ENCODE measurements at places on chromosomes 5 and 9.

- no peak for DNase-seq
Observed at GRCh38 chr9:89273528-89274279, 37.3 kb upstream of the CKS2 start.

- DNase-seq = no peak
Observed at GRCh38 chr9:134268747-134269146, 57.5 kb upstream of the RXRA start.

DNA sequence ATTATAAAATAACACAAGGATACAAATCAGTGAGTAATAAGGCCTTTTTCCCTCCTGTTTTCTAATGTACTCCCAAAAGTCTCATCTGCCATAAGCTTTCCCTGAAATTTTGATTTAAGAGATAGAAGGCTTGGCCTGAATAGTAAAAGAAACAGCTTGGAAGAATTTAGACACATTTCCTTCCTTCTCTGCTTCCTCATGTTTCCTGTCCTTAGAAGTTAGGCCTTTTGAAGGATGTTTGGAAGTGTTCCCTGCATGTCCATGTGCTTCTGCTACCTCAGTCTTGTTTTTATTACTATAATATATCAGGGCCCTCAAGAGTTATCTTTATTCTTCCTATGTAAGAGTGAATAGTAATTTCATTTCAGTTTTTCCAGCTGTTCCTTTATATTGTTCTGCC lies 242.7 kb downstream of the DEPDC1B start:
- DNase-seq = no peak

GRCh38 chr5:134525683-134526482 lies 413 bp downstream of the JADE2 start:
- DNase-seq = peak; percentile 70

- DNase-seq = no peak
Observed at GRCh38 chr9:33703430-33704102, 91.8 kb upstream of the PRSS3 start.

- no peak for DNase-seq
Observed at GRCh38 chr5:17463653-17464052, 34.4 kb upstream of the TAF11L2 start.

GRCh38 chr9:129752900-129753729 lies at the start of gene PTGES:
PTGES (minus strand) TSS chr9:129753042; CDS start chr9:129753012, 30 bp downstream.
- DNase-seq = peak; percentile 88

DNA sequence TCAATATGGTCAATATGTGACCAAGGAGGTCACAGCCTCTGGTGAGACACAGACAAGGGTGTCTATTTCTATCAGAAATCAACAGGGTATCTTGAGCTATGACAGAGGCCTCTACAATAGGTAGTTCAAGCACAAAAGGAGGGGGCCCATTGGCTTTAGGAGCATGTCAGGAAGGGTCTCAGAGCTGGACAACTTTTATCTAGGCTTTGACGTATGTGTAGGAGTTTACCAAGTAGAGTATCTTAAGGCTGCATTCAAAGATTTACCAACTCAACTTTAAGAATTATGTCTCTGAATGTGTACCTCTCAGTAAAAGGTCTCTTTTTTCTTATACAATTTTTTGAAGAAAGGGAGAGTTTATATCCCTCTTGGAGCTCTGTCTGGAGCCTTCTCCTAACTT lies 297.2 kb downstream of the NSG2 start:
- DNase-seq = no peak

- no peak for DNase-seq
Observed at GRCh38 chr9:136206602-136207275, 1.8 kb upstream of the LHX3 start.

- DNase-seq = no peak
Observed at GRCh38 chr9:72980600-72981265, 27.9 kb upstream of the ALDH1A1 start.

DNA sequence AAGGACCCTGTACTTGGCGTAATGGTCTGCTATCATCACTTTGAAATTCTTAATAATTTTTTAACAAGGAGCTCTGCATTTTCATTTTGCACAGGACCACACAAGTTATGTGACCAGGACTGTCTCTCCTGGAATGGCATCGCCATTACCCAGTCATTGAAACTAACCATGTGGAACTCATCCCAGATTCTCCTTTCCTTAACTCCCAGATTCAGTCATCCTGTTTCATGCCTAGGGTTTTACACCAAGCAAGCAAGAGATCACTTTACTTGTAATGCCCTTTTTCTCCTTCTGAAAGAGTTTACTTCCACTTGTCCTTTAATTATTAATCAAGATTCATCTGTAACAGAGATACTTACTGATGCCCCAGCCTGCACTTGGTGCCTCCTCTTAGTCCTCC lies 12.0 kb downstream of the FRMD3 start:
- DNase-seq = no peak

GRCh38 chr9:36748322-36748899 lies 175.7 kb downstream of the MELK start:
- peak; percentile 72 for DNase-seq

DNA sequence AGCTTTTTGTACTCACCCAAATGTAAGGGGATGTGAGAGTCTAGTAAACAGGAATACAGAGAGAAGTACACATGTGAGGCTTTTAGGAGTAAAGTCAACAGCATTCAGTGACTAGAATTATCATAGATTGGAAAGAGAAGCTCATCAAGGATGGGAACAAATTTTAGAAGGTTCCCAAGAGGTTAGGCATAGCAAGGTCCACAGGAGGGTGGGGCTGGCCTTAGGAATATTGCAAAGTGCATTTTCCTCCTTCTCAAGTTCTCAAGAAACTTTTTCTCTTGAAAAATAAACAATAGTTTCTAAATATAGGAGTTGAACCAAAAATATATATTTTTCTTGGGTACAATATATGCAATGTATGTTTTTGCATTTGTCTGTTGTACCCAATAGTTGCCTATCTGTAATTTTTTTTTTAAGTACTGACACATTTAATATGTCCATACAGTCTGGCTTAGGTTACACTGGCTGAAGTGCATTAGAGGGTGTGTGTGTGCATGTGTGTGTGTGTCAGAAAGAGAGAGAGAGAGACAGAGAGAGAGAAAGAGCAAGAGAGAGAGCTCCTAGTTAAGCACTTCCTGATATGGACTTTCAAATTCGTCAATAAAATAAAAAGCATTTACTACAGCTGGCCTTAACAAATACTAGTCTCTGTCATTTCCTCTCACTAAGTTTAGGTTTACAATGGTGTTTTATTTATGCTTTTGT lies 62.2 kb downstream of the SNX18 start:
- DNase-seq = no peak

GRCh38 chr5:73299665-73300336 lies 126.8 kb downstream of the TMEM174 start:
- DNase-seq = no peak

DNA sequence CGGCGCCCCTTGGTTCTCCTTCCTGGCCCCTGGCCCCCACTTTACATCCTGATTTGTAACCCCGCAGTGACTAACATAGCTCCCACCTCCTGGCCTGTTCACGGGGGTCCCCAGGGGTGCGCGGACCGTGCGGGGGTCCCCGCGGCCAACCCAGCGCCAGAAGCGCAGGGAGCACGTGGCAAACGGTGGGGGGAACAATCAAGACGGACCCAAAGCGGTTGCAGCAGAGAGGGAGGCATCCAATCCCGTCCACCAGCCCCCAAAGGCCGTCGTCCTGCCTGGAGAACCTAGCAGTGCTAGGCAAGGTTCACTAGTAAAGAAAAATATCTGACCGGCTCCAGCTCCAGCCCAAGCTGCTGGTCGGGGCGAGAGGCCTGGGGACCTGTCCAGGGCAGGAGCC lies 201.5 kb downstream of the AUH start:
- DNase-seq = no peak

- peak; percentile 74 for DNase-seq
Observed at GRCh38 chr9:81032030-81032572, 657.2 kb downstream of the TLE1 start.

- DNase-seq = no peak
Observed at GRCh38 chr9:133738640-133739225, 581 bp upstream of the SARDH start.

- DNase-seq = peak; percentile 45
Observed at GRCh38 chr5:71475788-71476384, 20.4 kb downstream of the BDP1 start.

- DNase-seq = no peak
Observed at GRCh38 chr5:36605241-36605640, 1.2 kb upstream of the SLC1A3 start.

GRCh38 chr9:99239341-99240060 lies 17.4 kb downstream of the SEC61B start:
- DNase-seq = peak; percentile 82

- DNase-seq = peak; percentile 83
Observed at GRCh38 chr9:88980740-88981203, 10.5 kb upstream of the S1PR3 start.

GRCh38 chr9:14209399-14210345 lies 104.3 kb downstream of the NFIB start:
- no peak for DNase-seq

GRCh38 chr5:43304525-43304924 lies 8.7 kb downstream of the HMGCS1 start:
- DNase-seq = no peak

DNA sequence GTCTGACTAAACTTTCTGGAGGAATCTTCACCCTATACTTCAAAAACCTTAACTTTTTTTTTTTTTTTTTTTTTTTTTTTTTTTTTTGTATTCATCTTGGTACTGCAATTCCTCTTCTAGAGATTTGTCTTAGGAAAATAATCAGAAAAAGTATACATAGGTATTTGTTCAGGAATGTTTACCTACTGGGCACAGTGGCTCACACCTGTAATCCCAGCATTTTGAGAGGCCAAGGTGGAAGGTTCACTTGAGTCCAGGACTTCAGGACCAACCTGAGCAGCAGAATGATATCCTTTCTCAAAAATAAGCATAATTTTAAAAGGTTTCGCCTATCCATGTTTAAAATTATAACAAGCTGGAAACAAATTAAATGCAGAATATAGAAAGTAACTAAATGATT lies 33.3 kb upstream of the NREP start:
- DNase-seq = no peak

DNA sequence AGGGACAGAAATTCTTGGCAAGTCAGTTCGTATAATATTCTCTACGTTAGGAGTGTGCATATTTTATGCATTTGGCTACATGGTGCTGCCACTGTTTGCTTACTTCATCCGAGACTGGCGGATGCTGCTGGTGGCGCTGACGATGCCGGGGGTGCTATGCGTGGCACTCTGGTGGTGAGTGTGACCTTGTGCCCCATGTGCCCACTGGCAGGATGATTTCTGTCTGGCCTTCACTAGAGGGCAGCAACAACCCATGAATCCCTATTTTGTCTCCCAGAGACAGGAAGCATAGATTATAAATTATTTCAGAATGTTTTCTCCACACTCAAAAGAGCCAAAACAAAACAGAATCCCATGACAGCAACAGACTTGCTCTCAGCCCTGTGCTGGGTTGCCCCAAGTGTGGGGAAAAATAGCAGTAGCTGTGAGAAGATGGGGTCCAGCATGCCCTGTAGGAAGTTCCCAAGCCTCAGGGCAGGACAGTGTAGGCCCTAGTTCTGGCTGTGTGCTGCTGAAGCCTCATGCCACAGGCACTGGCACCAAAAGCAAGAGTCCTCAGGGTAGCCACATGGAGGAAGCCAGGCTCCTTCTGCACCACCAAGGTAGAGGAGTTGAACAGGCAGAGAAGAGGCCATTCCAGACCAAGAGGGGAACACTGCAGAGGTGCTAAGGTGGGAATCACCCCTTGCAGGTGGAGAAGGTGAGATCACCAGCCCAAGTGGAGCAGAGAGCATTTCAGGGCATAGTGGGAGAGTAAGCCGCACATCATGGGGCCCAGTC lies 16.0 kb downstream of the SLC22A5 start:
- peak; percentile 83 for DNase-seq

GRCh38 chr5:127386557-127386956 lies 96.0 kb downstream of the MEGF10 start:
- no peak for DNase-seq

GRCh38 chr9:69549310-69550202 lies 122.6 kb downstream of the APBA1 start:
- DNase-seq = peak; percentile 52

- peak; percentile 50 for DNase-seq
Observed at GRCh38 chr9:110626101-110626829, 42.3 kb upstream of the MUSK start.
